Spleen (tissue), 13 donors: ENCODE measurements at places on chromosomes 1 and 21. TPM values are rescaled to one million over a fixed set of nuclear protein-coding genes. Genes with fewer than 3 reads are reported as not detected.
A peak's percentile ranks its signal among the peaks of the same experiment; 100 is the strongest.

DNA sequence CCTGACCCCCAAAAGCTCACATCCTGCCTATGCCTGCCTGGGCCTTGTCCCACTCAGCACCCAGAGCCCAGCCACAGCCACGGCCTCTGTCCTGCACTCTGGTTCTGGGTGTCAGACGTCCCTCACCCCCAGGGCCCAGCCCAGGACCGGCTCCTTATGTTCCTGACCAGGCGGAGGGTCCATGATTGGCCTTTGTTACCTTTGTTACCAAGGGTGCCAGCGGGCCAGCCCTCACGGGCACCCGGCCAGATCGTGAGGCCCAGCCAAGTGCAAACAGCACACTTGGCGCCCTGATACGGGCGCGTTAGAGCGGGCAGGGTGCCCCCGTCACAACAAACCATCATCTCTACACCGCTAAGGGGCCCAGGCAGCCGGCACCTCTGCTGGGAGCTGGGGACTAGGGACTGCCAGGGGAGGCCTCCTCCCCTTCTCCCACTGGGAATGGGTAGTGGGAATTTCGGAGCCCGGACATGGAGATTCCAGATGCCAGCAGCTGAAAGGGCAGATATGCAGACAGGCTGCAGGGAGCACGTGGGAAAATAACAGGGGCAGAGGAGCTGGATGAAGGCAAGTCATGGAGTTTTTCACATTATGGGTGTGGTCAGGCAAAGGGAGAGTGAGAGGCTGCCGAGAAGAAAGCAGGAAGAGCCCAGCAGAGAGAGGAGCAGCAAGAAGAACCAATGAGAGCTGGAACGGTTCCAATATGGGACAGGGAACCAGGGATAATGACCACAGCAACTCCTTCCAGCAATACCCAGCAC is 22.1 kb downstream of the HSPG2 start:
- no peak for DNase-seq
- no peak overlapping the region for H3K4me3 ChIP-seq
- H3K4me1 ChIP-seq: peaks cover 82% of the 10 kb centered on the region
- no peaks in the 10 kb centered on the region for H3K27me3 ChIP-seq
- H3K36me3 ChIP-seq: no peaks in the 10 kb centered on the region
- H3K27ac ChIP-seq: peak overlapping the region; percentile 48

DNA sequence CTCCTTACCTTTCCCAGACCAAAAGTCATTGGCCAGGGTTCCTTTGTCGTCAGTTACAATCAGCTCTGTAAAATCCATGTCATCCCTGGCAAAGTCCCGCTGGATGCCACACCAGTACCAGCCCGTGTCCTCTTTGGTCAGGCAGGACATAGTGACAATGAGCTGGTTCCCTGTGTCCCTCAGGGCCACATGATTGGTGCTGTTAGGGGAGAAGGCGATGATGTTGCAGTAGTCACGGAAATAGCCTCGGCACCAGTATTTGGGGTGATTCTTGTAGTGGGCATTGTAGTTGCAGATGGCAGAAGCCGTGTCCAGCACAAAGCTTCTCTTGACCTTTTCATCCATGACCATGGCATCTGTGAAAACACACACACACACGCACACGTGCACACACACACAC is 14.8 kb downstream of the ADORA3 start:
- no peak overlapping the region for H3K4me3 ChIP-seq
- peaks cover 47% of the 10 kb centered on the region for H3K4me1 ChIP-seq
- H3K27me3 ChIP-seq: no peaks in the 10 kb centered on the region
- H3K27ac ChIP-seq: peak overlapping the region; percentile 88
- no peaks in the 10 kb centered on the region for H3K36me3 ChIP-seq

GRCh38 chr1:198856601-198857000 is 217.8 kb downstream of the PTPRC start:
- no peak overlapping the region for H3K27ac ChIP-seq
- no peaks in the 10 kb centered on the region for H3K4me1 ChIP-seq
- H3K36me3 ChIP-seq: no peaks in the 10 kb centered on the region
- H3K4me3 ChIP-seq: no peak overlapping the region
- H3K27me3 ChIP-seq: no peaks in the 10 kb centered on the region
- DNase-seq: no peak

- no peaks in the 10 kb centered on the region for H3K27me3 ChIP-seq
- peaks cover 7% of the 10 kb centered on the region for H3K36me3 ChIP-seq
- no peak overlapping the region for H3K4me3 ChIP-seq
- H3K27ac ChIP-seq: no peak overlapping the region
- no peak for DNase-seq
Measured at GRCh38 chr1:110021285-110021684, 13.1 kb upstream of the STRIP1 start.

DNA sequence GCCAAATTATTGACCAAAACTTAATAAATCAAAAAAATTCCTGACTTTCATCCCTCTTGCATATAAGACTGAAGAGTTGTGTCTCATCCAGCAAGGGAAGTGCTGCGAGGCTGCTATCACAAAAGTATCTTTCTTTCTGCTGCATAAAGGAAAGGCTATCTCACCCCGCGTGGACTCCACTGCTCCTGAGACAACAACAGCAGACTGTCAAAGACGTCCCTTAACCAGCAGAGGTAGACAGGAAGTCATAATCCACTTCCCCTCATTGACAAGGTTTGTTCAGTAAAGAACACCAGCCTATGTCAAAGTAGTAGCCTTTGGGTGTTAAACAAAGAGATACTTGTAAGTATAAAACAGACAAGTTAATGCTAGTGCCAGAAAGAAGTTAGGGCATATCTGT is 29.4 kb downstream of the VPS26C start:
- no peak overlapping the region for H3K4me3 ChIP-seq
- H3K36me3 ChIP-seq: peaks cover 39% of the 10 kb centered on the region
- H3K4me1 ChIP-seq: peaks cover 13% of the 10 kb centered on the region

DNA sequence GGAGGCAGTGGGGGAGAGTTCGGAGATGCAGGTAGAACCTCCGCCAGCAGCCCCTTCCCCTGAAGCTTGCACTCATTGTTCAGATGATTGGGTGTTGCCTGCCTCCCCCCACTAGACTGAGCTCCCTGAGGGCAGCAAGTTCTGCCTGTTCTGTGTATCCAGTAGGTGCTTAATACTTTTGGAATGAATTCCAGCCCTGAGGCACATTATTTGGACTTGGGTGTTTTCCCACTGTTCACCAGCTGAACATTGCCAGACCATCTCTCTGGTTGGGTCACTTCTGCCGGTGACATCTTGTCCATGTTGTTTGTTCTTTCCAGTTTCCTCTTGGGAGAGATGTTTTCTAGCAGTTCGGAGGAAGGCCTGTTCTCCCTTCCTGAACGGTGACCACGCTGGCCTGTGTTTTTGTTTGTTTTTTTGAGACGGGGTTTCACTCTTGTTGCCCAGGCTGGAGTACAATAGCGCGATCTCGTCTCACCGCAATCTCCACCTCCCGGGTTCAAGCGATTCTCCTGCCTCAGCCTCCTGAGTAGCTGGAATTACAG is 48.7 kb downstream of the SPSB1 start:
- H3K36me3 ChIP-seq: no peaks in the 10 kb centered on the region
- H3K4me1 ChIP-seq: no peaks in the 10 kb centered on the region

- DNase-seq: no peak
- peak overlapping the region; percentile 90 for H3K27ac ChIP-seq
- H3K27me3 ChIP-seq: no peaks in the 10 kb centered on the region
- no peak overlapping the region for H3K4me3 ChIP-seq
- H3K4me1 ChIP-seq: peaks cover 16% of the 10 kb centered on the region
Measured at GRCh38 chr1:89201106-89201794, 2.5 kb upstream of the GBP4 start.

DNA sequence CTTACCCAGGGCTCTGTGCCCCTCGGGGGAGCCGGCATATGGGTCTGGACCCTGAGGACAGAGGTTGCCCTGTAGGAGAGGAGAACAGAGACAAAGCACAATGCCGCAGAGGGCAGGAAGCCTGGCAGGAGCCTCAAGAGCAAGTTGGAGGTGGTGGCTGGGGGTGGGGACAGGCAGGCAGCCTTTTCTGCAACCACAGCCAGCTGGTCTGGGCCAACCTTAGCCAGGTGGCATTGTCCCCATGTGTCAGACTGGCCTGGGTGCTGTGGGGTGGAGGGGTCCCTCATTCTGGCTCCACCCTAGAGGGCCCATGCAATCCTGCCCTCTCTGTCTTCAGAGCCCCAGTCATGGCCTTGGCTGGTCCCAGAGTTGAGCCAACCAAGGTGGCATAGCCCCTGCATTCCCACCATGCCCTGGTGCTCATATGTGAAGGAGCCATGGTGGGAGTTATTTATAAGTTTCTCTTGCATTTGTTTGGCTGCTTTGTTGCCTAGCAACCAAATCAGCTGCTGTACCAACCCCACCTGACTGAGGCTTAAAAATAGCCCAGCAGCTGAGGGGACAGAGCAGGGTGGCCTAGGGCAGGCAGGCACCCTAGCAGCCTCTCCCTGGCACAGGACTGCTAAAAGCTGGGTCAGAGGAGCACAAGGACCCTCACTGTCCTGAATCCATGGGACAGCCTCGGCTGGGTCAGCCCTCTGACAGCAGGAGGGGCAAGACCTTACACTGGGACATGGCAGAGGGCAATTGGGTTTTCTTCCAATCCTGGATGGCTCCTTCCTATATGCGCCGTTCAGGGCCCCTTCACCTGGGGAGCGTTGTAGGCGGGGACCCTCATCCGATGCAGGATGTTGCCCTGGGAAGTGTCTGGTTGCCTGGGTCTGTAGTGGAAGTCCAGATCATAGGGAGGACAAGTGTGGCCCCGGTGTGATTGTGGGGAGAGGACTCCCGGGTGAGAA is 19.5 kb downstream of the MAP7D1 start:
- no peaks in the 10 kb centered on the region for H3K27me3 ChIP-seq
- no peaks in the 10 kb centered on the region for H3K4me1 ChIP-seq

- no peak for DNase-seq
- H3K4me1 ChIP-seq: peaks cover 16% of the 10 kb centered on the region
- no peak overlapping the region for H3K27ac ChIP-seq
- H3K36me3 ChIP-seq: peaks cover 10% of the 10 kb centered on the region
Measured at GRCh38 chr1:221720545-221720944, 21.3 kb downstream of the DUSP10 start.

DNA sequence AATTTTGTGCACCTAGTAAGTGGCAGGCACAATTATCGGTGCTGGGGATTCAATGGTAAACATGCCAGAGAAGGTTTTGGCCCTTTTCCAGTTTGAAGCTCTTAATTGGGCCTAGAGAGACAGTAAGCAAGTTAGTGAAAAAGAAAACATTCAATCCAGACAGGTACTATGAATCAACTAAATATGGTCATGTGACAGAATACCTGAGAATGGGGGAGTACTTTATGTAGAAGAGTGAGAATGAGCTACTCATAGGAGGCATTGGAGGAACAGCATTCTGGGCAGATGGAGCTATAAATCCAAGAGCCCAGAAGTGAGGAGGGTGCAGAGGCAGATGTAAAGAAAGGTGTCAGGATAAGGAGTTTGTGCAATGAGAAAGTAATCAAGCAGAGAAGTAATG is 1017.9 kb downstream of the ADGRL2 start:
- no peaks in the 10 kb centered on the region for H3K36me3 ChIP-seq
- H3K27ac ChIP-seq: no peak overlapping the region
- no peaks in the 10 kb centered on the region for H3K4me1 ChIP-seq
- no peak for DNase-seq
- H3K27me3 ChIP-seq: no peaks in the 10 kb centered on the region
- no peak overlapping the region for H3K4me3 ChIP-seq

- H3K27ac ChIP-seq: no peak overlapping the region
- no peaks in the 10 kb centered on the region for H3K4me1 ChIP-seq
- DNase-seq: no peak
- no peak overlapping the region for H3K4me3 ChIP-seq
- no peaks in the 10 kb centered on the region for H3K36me3 ChIP-seq
- no peaks in the 10 kb centered on the region for H3K27me3 ChIP-seq
Measured at GRCh38 chr1:246078126-246078887, 428.8 kb downstream of the SMYD3 start.

- H3K4me3 ChIP-seq: no peak overlapping the region
- peaks cover 16% of the 10 kb centered on the region for H3K4me1 ChIP-seq
- DNase-seq: peak; percentile 76
- H3K27me3 ChIP-seq: peaks cover 4% of the 10 kb centered on the region
- no peaks in the 10 kb centered on the region for H3K36me3 ChIP-seq
- no peak overlapping the region for H3K27ac ChIP-seq
Measured at GRCh38 chr1:202628646-202629215, 81.5 kb downstream of the SYT2 start.

- no peaks in the 10 kb centered on the region for H3K27me3 ChIP-seq
- no peaks in the 10 kb centered on the region for H3K36me3 ChIP-seq
- H3K27ac ChIP-seq: no peak overlapping the region
- H3K4me3 ChIP-seq: no peak overlapping the region
Measured at GRCh38 chr1:48581270-48581669, 109.3 kb upstream of the SPATA6 start.

- peaks cover 46% of the 10 kb centered on the region for H3K36me3 ChIP-seq
- no peak overlapping the region for H3K4me3 ChIP-seq
- peaks cover 12% of the 10 kb centered on the region for H3K4me1 ChIP-seq
Measured at GRCh38 chr1:37892151-37893047, 33.0 kb upstream of the MTF1 start.

GRCh38 chr1:222865718-222866117 is 50.9 kb downstream of the DISP1 start:
- no peaks in the 10 kb centered on the region for H3K27me3 ChIP-seq
- DNase-seq: no peak
- no peaks in the 10 kb centered on the region for H3K4me1 ChIP-seq
- H3K4me3 ChIP-seq: no peak overlapping the region
- no peak overlapping the region for H3K27ac ChIP-seq
- H3K36me3 ChIP-seq: no peaks in the 10 kb centered on the region

- H3K27me3 ChIP-seq: no peaks in the 10 kb centered on the region
- no peak for DNase-seq
- H3K27ac ChIP-seq: peak overlapping the region; percentile 93
- peaks cover 6% of the 10 kb centered on the region for H3K36me3 ChIP-seq
- peaks cover 27% of the 10 kb centered on the region for H3K4me1 ChIP-seq
Measured at GRCh38 chr1:156214024-156214748, 1.4 kb downstream of the PMF1 start.

DNA sequence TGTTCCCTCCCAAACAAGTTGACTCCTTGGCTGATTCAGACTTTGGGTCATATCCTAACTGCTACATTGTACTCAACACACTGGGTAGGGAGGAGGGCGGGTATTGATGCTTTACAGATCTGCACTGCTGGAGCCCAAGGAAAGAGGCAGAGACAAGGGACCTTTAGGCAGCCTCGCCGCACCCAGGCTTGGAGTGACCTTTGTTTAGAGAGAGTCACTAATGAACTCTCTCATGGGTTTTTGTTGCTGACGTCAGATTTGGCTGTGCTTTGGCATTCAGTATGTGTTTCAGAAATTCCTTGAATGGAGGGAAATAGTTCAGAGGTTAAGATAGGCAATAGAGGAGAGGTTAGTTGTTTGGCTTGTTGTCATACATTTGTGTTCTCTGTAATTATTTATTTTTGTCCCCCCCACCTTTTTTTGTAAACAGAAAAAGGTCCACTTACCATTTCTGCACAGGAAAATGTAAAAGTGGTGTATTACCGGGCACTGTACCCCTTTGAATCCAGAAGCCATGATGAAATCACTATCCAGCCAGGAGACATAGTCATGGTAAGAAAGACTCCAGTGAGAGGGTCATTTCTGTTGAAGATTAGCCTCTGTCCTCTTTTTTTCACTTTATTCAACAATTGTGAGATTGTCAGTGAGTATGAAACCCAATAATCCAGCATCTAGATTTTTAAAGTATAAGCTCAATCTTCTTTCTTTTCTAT is 116.1 kb downstream of the ATP5PO start:
- no peaks in the 10 kb centered on the region for H3K27me3 ChIP-seq
- H3K4me3 ChIP-seq: no peak overlapping the region
- no peak for DNase-seq
- H3K4me1 ChIP-seq: no peaks in the 10 kb centered on the region

Gene FCGR1A
- polyA plus RNA-seq: 48.9 TPM

Gene KCNJ6
- not detected for polyA plus RNA-seq

Gene ZNF593OS
- 0.43 TPM for polyA plus RNA-seq

Gene CNTN2
- polyA plus RNA-seq: 0.38 TPM

Gene TMPRSS3
- 0.24 TPM for polyA plus RNA-seq

Gene FCRL5
- 69.0 TPM for polyA plus RNA-seq

Gene LCE3E
- not detected for polyA plus RNA-seq
